ENCODE measurements at places on chromosomes 12 and 14.

- no peak for DNase-seq
Observed at GRCh38 chr12:49621651-49622500, 1.5 kb upstream of the PRPF40B start.

- DNase-seq, result no peak
Observed at GRCh38 chr12:12425616-12426015, 68.7 kb downstream of the BORCS5 start.

GRCh38 chr14:77458249-77458950, 507 bp downstream of the AHSA1 start:
- DNase-seq, result peak; percentile 6

DNA sequence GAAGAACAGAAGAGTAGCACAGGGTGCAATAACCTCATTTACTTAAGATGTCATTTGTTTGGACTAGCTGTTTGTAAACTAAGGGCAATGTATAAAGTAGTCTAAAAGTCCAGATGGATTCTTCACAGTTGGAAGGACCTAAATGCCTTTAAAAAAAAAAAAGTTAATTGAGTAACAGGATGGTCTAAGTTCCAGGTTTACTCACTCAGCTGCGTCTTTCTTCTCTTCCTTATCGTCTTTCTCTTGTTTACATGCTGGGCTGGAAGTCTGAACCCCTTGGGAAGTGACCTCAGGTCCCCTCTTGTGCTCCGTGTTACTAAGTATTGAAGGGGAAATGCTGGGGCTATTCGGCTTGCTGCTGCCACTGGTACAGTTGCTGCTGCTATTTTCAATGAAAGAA, 82.5 kb downstream of the SH2B3 start:
- no peak for DNase-seq

GRCh38 chr14:69010648-69011047, 31.5 kb upstream of the ACTN1 start:
- DNase-seq, result peak; percentile 11

GRCh38 chr12:109605016-109605415, 31.4 kb downstream of the MVK start:
- no peak for DNase-seq

GRCh38 chr12:122834921-122835749, at the start of gene HIP1R:
HIP1R (plus strand) TSS chr12:122835457; CDS start chr12:122835551, 94 bp downstream.
- DNase-seq, result peak; percentile 60

DNA sequence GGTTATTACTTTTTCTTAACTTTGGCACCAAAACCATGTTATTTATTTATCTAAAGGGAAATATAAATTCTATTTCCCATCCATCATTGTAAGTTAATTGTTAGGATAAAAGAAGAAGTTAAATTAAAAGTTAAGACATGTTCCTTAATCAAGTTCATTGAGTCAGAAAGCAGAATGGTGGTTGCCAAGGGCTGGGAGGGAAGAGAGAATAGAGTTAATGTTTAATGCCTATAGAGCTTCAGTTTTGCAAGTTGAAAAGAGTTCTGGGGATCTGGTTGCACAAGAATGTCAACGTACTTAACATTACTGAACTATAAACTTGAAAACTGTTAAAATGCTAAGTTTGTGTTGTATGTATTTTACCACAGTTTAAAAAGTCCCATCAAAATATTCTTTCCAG, 63.2 kb upstream of the NR2C1 start:
- DNase-seq, result no peak

GRCh38 chr14:97058589-97058988, 261.4 kb downstream of the VRK1 start:
- no peak for DNase-seq

GRCh38 chr12:8829125-8829518, 6.7 kb downstream of the A2ML1 start:
- DNase-seq, result no peak

DNA sequence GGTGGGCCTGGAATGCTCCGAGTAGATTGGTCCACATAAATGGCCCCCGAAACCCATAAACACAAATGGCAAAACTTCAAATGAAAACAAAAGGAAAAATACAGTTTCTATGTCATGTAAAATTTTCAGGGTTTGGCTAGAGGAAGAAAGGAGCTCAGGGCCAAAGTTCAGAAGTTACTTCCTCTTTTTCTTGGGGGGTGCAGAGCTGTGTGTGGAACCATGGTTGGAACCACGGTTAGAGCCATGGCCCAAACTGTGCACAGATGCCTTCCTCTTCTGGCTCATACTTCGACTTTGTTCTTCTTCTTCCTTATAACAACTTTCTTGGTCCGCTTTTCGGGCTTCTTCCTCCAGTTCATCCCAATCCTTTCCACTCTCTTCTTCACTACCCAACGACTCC, 51.7 kb downstream of the MGST1 start:
- no peak for DNase-seq

- no peak for DNase-seq
Observed at GRCh38 chr14:91126761-91127160, 12.9 kb downstream of the DGLUCY start.

- DNase-seq, result no peak
Observed at GRCh38 chr12:132043216-132043615, 93.5 kb downstream of the EP400 start.

- DNase-seq, result no peak
Observed at GRCh38 chr14:36511981-36512584, 7.9 kb downstream of the NKX2-1 start.

DNA sequence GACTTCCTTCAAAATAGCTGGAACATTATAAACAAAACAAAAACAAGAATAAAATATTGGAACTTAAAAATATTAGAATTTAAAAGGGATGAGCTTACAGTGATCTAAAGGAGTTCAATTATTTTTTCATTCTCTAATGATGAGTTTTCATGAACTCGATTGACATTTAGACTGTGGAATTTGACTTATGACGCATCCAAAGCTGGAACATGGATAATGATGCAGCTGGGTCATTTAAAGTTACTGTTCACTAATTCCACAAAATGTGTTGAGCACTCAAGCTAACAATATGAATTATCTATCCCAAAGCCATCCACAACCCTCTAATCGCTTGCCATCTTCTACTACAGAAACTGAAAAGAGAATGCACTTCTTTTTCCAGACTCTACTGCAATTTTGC, 42.5 kb downstream of the LIN7A start:
- no peak for DNase-seq

DNA sequence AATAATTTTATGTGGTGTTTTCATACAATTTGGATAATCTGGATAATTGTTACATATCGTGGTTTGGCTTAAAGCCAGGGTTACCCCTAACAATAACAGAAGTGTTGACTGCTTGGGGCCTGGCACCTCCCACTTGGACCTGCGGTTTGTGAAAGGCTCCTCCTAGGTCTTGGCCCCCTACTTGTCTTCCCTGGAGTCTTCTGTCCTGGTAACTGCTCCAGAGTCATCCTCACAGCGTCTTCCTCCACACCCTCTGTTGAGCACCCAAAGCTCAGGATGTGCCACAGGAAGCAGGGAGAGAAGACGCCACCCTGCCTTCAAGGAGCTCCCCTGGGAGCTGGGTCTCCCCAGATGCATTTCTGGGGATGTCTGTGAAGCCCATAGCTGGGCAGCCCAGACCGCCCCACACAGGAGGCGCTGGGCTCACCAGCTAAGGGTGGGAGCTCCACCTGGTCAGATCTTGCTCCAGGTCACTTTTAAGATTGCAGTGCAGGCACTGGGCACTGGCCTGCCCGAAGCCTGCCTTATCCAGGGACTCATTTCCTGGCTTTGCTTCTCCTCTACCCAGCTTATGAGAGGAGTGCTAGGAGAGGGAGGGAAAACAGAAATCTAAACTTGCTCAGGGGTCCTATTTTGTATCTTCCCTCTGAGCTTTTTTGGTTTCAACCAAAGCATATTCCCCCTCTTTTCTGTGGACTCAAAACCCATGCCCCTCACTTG, 98.2 kb downstream of the ZFP36L1 start:
- DNase-seq, result no peak

DNA sequence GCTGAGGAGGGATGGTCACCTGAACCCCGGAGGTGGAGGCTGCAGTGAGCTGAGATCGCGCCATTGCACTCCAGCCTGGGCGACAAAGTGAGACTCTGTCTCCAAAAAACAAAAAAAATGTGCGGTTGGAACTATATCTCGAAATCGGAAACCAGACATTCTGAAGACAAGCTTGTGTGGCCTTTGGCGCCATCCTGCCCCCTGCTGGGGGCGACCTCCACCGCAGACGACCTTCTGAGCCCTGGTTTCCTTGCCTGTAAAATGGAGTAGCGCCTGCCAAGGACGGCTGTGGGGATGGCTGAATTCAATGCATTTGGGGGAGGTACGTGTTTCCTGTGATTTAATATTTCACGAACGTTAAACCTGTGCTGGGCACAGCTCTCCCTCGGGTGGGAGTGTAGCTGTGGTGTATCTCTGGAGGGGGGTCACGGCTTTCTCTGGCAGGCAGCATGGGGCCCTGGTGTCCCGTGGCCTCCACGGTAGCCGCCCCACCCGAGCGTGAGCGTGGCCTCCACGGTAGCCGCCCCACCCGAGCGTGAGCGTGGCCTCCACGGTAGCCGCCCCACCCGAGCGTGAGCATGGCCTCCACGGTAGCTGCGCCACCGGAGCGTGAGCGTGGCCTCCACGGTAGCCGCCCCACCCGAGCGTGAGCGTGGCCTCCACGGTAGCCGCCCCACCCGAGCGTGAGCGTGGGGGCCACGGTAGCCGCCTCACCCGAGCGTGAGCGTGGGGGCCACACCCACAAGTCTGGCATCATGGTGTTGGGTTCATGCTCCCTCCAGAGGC, 55.3 kb downstream of the LRCOL1 start:
- no peak for DNase-seq

GRCh38 chr12:123943816-123944215, 28.8 kb downstream of the CCDC92 start:
- no peak for DNase-seq

DNA sequence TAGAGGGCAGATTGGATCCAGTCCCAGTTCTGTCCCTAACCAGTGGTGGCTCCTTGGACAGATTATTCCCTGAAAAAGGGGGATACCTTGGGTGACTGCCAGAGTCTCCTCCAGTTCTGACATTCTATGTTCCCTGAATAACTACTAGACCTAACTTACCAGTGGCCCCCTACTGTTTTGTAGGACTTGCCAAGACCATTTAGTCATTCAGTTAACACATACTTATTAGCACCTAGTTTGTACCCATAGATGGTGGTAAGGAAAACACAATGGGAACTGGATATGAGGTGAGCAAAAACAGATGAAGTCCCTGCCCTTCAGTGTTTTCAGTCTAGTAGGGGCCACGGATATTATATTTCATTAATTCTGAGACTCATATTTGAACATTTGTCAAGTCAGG, 3.5 kb downstream of the PRPF40B start:
- DNase-seq, result no peak

DNA sequence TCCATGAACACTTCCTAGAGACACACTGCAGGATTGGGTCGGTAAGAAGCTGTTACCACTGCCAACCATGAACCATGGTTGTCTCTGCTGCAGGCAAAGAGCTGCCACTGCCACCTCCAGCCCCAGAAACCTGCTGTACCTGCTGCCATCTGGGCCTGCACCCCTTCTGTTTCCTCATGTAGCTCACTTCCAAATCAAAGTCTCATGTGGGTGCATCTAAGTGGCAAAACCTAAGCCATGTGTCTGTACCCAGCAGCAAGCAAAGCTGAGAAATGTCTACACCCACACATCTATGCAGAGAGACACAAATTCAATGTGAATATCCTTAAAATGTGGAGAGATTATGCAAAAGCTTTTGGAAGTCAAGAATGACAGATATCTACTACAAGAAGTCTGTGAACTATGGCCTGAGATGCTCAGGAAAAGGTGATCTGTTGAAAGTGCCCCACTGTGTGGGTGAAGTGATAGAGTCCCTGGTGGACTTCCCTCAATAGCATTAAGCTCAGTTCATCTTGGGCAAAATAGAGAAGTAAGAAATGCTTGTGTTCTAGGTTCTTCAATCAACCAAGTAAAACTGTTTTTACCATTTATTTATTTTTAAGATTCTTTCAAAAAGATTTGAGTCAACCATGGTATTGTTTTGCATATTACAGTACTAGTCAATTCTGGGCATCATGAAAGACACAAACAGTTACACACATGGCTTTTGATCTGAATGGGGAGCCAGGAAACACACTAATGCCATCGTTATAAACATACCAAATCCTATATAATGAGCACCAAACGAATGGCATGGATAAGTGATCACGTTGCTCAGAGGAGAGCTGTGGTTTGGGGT, 64.4 kb downstream of the FOS start:
- no peak for DNase-seq

GRCh38 chr12:100324498-100324897, 32.4 kb upstream of the SLC17A8 start:
- no peak for DNase-seq

GRCh38 chr12:122873540-122873939, 22.4 kb downstream of the VPS37B start:
- no peak for DNase-seq

GRCh38 chr12:120692524-120693033, 5.6 kb downstream of the MLEC start:
- DNase-seq, result no peak

DNA sequence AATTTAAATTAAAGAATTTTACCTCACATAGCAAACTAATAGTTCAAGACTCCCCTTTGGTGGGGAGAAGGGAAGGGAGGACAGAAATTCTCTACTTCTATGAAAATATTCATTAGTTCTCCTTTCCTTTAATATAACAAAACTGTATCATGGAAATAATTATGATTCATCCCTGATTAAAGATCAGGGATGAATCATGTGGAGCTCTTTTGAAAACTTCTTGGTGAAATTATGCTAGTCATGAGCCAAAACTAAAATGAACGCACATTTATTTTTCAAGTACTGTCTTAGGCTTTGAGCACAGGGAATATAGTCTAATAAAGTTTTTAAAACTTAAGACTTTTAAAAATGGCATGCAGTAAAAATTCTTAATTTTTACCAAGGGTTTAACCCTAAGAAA, 17.1 kb downstream of the TMBIM4 start:
- DNase-seq, result no peak

GRCh38 chr12:1993341-1993740, 10.9 kb downstream of the DCP1B start:
- no peak for DNase-seq

DNA sequence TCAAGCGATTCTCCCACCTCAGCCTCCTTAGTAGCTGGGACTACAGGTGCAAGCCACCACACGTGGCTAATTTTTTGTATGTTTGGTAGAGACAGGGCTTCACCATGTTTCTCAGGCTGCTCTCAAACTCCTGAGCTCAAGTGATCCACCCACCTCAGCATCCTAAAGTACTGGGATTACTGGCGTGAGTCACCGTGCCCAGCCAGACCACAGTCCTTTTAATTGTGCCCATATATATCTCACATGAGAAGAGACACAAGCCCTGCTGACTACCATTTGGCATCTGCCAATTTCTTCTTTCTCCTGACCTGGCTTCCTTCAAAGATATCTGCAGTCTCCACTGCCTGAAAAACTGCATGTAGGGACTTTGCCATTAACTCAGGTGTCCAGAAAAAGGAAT, 142.5 kb downstream of the DPY19L2 start:
- DNase-seq, result no peak

DNA sequence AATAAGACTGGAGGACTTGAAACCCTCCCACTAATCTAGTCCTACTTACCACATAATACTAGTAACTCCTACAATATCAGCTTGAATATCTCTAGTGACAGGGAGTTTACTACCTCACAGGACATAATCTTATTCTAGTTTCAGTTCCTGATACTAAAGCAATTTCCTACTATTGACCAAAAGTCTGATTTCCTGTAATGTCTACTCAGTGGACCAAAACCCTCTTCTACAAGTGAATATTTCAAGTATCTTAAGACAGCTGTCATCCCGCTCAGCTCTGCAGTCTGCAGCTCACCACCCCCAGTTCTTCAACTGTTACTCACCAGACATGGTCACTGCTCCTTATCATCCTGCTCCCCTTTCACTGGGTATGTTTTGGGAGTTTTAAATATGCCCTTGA, 70.8 kb upstream of the TMCC3 start:
- DNase-seq, result no peak
